ENCODE measurements at places on chromosomes 6 and 20.

DNA sequence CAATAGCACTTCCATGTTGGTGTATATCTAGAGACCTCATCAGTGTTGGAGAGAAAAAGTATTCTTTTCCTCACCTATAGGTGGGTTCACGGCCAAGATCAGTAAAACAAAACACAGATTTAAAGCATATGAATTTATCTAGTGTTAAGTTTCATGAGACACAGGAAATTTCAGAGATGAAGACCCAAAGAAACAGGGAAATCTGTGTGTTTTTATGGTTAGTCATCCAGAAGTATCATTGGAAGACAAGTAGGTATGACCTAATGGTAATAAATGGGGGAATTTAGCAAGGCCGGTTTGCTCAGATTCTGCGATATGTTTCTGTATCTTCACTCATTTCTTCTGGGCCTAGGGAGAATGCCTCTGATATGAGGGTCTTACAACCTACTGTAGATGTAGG lies 419.6 kb upstream of the MARCKS start:
- DNase-seq = no peak

DNA sequence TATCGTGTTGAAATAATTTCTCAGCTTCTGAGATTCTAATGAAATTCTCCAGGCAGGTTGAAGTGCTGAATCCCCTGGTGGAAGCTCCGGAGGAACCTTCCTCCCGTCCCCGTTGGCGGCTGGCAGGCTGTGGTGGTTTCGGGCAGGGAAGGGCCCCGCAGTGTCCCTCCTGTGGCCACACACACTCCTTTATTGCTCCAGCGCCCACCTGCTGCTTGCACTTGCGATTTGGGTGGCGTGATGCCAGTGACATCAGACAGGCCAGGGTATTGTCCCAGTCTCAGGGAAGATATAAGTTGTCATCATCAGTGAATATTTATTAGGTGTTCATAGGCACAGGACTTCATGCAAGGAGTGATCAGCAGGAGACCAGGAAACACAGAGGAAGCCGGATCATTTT lies 530.4 kb downstream of the QKI start:
- no peak for DNase-seq

DNA sequence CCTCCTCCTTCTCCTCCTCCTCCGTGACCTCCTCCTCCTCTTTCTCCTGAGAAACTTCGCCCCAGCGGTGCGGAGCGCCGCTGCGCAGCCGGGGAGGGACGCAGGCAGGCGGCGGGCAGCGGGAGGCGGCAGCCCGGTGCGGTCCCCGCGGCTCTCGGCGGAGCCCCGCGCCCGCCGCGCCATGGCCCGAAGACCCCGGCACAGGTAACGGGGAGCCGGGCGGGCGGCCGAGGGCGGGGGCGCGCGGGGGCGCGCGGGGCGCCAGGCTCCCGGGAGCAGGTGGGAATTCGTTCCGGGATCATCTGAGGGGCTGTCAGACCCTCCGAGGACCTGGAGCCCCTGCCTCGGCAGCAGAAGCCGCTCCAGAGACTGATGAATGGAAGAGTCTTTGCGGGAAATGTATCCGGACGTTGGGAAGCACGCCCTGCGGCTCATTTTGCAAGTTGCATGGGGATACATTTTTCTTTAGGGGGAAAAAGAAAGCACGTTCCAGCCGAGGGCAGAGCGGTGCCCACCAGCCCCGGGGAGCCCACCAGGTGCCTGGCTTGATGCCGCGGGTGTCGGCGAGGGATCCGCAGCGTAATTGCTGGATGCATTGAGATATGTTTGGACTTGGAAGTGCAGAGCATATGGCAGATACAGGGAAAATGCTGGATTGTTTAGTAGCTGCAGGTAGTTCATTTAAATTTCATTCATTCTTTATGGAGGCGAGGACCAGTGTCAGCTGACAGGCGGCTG lies 394 bp downstream of the MYB start:
- DNase-seq = peak; percentile 29

DNA sequence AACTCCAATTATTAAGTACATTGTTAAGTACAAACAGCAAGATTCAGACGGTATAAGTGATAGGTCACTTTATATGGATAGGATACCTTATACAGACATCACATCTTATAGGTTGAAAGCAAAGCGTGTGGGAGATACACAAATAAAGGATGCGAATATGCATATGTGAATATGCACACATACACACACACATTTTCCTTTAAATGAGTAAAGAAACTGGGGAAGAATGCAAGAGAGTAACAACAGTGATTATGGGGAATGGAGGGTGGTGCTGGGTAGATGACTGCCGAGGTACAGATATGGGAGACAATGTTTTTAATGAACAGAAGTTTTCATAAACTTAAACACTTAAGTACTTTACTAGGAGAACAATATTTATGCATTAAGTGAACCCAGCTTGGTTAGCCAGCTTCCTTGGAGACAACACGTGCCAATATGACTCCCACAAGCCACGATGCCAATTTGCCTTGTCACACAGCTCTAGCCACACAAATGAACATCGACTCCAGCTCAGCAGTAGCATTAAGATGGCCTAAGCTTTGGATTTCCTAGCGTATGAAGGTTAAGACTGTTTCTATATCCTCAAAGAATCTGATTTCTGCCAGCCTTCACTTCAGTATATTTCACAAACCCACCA lies 96.6 kb downstream of the EPB41L2 start:
- no peak for DNase-seq

Data from NCI-H1105 (cell line).